ENCODE measurements at places on chromosomes 1 and 21.

DNA sequence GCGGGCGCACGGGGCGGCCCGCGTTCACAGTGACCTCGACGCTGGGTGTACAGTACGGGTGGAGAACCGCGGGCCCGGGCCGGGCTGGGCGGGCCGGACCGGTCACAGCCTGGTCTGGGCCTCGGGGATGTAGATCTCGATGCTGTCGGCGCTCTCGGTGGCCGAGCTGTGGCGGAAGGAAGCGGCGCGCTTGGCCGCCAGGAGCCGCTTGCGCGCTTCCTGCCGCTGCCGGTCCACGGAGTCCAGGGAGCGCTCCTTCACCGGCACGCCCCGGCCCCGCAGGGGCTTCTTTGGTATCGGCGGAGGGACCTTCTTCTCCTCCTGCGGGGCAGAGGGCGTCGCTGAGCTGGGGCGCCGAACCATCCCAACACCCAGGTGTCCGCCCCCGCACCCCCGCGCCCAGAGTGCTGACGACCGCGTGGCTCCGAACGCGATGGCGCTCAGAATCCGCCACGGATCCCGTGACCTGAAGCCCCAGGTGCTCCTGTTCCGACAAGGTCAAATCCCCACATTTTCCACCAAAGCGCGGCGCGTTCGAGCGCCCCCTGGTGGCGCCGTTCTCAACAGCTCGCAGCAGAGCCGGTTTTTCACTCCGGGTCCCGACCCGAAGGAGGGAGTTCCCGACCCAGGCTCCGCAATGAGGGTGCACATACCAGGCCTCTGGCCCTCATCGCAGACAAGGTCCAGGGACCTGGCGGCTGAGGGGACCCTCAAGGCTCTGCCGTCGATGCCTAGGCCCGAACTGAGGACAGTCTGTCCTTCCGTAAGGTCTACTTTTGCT lies 6.6 kb upstream of the SMIM12 start:
- DNase-seq: peak; percentile 46

GRCh38 chr1:42431514-42431913 lies 24.3 kb downstream of the ZMYND12 start:
- DNase-seq: no peak

DNA sequence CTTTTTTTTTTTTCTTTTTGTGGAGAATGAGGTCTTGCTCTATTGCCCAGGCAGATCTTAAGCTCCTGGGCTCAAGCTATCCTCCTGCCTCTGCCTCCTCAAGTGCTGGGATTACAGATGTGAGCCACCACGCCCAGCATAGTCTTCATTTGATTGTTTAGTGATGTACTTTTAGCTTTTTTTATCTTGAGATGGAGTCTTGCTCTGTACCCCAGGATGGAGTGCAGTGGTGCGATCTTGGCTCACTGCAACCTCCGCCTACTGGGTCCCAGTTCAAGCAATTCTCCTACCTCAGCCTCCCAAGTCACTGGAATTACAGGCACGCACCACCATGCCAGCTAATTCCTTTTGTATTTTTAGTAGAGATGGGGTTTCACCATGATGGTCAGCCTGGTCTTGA lies 24.0 kb upstream of the LRRC3 start:
- DNase-seq: no peak

- peak; percentile 84 for DNase-seq
Measured at GRCh38 chr21:41678924-41679318, 87.9 kb downstream of the RIPK4 start.

DNA sequence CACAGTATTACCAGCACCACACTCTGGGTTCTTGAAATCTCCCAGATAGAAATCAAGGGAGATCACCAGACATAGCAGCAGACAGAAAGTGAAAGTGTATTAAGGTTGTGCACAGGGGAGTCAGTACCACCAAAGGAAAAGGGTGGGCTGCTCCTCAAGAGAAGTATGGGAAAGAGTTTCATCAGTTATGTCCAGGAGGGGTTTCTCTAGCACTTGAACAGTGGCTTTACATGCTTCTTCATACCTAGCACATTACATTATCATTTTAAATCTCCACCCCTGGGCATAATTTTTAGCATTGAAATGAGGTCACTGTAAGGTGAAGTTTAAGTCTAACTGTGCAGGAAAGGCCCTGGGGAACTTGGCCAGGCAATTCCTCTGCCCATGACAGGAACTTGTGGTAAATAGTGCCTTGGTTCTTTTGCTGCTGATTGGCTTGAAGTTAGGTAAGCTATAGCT lies 601.0 kb downstream of the NUF2 start:
- DNase-seq: peak; percentile 23

GRCh38 chr21:45510466-45510955 lies 31.7 kb downstream of the SLC19A1 start:
- DNase-seq: no peak

- no peak for DNase-seq
Measured at GRCh38 chr1:115325874-115326273, 12.2 kb downstream of the NGF start.

GRCh38 chr1:19338323-19338762 lies 26.2 kb downstream of the SLC66A1 start:
- no peak for DNase-seq

- DNase-seq: no peak
Measured at GRCh38 chr1:114203595-114204128, 50.0 kb upstream of the SYT6 start.

- DNase-seq: no peak
Measured at GRCh38 chr1:177247623-177248176, 76.9 kb downstream of the BRINP2 start.

DNA sequence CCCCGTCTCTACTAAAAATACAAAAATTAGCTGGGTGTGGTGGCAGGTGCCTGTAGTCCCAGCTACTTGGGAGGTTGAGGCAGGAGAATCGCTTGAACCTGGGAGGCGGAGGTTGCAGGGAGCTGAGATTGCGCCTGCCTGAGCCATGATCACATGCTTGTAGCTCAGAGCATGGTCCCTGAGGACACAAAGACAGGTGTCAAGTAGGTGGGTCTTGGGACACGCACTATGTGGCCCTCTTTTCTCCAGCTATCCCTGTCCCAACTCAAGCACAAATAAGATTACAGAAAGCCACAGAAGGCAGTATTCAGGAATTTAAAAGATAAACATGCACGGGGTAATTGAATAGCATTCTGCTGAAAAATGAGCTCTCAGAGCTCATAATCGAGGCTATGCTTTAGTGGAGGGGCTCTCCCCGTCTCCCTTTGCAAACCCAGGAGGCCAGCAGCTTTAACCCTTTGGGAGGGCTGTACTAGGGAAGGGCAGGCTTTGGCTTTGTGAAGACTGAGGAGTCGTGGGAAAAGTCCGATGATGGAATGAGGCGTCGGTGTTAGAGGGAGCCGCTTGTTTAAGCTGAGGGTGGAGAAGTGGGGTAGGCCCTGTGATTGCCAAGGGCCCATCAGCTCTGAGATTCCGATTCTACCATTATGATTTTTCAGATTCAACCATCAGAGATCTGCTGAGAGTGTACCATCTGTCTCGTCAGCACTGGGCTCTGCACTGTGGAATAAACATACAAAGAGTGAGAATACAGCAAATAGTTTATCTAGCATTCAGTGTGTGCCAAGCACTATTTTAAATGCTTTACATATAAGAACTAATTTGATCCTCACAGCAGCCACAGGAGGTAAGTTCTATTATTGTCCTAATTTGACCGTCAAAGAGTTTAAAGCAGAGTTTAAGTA lies 59.7 kb upstream of the CD34 start:
- DNase-seq: no peak

DNA sequence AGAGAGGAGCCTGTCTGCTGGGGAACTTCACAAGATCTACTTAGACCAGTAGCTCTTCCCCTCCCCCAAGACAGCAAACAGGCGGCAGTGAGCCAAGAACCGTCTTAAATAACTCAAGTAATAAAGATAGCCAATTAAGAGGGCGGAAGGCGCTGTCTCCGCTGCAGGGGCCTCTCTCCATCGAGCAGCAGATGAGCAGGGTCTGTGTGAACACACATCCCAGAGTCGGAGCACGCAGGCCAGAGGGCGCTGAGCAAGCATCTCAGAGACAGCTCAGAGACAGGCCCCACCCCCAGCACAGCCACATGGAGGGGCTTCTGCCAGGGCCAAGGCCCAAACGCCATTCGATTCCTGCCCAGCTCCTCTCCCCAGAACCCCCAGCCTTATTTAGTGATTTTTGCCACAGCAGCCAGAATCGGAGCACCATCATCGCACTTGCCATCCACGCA lies 11.1 kb downstream of the IFFO2 start:
- DNase-seq: peak; percentile 4

GRCh38 chr21:42314616-42315295 lies 453 bp downstream of the TFF3 start:
- no peak for DNase-seq

DNA sequence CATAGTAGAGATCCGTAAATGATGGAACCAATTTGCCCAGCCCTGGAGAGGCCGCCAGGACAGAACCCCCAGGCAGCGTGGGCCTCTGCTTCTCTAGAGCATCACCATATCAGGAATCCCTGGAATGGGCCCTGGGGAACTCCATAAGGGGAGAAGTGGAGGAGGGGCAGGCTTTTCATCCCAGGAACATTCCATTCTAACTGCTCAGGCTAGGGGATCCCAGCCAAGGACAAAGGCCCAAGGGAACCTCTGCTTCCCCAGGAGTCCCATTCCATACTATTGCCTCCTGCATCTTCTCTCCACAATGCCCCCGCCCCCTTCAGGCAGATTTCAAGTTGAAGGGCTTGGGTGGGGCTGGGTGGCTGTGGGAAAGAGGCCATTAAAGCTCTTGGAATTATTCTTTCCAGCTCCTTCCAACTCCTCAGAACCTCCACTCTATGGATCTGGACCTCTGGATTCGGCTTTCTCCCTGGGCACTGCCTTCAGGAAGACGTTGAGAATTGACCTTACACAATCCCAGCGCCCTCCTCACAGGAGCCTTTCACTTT lies 6.0 kb downstream of the TRNP1 start:
- peak; percentile 29 for DNase-seq

- DNase-seq: peak; percentile 27
Measured at GRCh38 chr1:38088366-38088765, 41.8 kb upstream of the POU3F1 start.

DNA sequence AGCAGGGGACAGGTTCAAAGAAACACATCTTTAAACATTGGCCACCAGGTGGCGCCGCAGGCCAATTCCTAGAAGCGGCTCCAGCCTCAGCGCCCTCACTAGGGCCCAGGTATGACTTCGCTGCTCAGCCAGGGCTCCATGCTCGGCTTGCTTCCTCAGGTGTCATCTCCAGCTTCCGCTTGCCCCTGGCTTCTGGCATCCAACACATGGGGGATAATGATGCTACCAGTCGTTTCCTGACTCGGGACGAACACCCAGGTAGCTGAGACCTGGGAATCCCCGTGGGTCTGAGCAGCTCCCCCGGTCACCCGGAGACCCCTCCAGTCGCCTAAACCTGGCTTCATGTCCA lies 8.5 kb upstream of the MEX3A start:
- peak; percentile 96 for DNase-seq

DNA sequence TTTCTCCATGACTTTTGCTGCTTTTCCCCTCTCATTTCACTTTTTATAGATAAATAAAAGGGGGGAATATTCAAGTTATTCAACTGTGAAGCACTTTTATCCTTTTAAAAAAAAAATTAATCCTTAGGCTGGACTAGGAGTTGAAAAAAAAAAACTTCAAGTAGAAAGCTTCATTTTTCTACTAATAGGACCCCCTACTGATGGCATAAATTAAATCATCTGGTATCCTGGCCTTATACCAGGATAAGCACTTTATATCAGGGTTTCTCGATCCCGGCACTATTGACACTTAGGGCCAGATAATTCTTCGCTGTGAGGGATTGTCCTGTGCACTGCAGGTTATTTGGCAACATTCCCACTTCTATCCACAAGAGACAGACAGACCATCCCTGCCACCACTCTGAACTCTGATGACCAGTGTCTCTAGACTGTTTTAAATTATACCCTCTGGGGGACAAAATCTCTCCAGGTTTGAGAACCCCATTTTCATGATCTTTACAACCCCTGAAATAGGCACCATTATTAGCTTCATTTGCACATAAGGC lies 17.6 kb downstream of the USP33 start:
- no peak for DNase-seq

GRCh38 chr1:117758444-117759316 lies 152.8 kb downstream of the TENT5C start:
- peak; percentile 94 for DNase-seq

- DNase-seq: no peak
Measured at GRCh38 chr1:170067253-170067819, 7.2 kb downstream of the KIFAP3 start.

DNA sequence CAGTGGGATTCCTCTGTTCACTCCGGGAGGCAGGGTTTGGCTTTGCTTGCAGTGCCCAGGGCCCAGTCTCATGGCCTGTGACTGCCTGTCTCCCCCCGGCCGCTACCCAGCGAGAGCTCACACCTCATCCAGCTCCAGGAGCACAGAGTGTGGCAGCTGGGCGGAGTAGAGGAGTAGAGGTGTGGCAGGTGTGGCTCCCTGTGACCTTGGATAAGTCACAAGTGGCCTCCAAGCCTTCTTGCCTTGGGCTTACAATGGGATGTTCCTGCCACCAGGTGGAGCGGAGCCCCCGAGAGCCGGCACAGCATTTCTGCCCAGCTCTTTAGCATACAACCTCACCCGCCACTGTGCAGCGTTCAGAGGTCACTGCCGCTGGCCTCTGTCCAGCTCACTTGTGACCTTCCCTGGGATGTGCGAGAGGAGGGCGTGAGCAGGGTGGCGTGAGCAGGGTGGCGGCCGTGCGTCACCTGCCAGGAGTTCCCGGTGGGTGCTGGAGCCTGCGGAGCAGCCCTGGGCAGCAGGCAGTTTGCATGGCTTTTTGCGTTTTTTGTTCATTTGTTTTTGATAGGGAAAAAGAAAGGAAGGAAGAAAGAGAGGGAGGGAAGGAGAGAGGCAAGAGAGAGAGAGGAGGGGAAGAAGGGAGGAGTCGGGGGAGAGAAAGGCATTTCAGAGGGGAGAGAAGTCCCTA lies 42.4 kb downstream of the CRYAA start:
- DNase-seq: peak; percentile 55

GRCh38 chr1:50231209-50231608 lies 122.5 kb downstream of the ELAVL4 start:
- DNase-seq: no peak

DNA sequence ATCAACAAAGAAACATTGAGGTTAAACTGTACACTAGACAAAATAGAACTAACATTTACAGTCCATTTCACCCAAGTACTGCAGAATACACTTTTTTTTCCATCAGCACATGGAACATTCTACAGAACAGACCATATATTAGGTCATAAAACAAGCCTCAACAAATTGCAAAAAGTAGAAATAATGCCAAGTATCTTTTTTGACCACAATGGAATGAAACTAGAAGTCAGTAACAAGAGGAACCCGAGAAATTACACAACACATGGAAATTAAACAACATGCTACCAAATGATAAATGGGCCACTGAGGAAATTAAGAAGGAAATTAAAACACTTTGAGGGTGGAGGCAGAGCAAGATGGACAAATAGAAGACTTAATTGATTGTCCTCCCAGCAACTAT lies 8.4 kb upstream of the C1orf185 start:
- no peak for DNase-seq

DNA sequence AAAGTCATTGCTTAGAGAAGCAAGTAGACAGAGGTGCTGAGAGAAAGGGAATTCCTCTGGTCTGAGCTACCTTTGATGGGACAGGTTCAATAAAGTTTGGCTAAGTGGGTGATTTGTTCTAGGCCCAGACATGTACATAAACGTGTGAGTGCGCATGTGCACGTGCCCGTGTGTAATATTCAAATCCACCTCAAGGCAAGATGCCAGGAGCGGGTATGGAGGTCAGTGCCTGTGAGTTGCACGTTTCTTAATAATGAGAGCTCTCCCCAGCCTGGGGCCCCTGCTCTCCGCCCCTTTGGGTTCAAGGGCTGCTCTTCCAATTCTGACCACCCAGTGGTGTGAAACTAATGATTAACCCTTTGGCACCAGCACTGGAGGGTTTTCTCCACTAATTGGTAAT lies 53.8 kb upstream of the LMO4 start:
- DNase-seq: no peak

- peak; percentile 30 for DNase-seq
Measured at GRCh38 chr1:45510972-45511527, 10.6 kb downstream of the PRDX1 start.

GRCh38 chr1:231705806-231706760 lies 79.5 kb downstream of the DISC1 start:
- DNase-seq: no peak

Measured in NCI-H1417 (cell line).